Stimulated activated CD8-positive, alpha-beta memory T cell treated with anti-CD3 and anti-CD28 coated beads, Interleukin-15, amount 100 ng/mL, for 48 hours (primary cell): ENCODE measurements at places on chromosomes 5 and 9.

- no peak for DNase-seq
Measured at GRCh38 chr5:10652151-10652550, 88.3 kb downstream of the ANKRD33B start.

GRCh38 chr9:7145361-7146069 is 387.7 kb downstream of the KDM4C start:
- no peak for DNase-seq

- DNase-seq: no peak
Measured at GRCh38 chr9:101999441-101999840, 261.0 kb upstream of the GRIN3A start.

DNA sequence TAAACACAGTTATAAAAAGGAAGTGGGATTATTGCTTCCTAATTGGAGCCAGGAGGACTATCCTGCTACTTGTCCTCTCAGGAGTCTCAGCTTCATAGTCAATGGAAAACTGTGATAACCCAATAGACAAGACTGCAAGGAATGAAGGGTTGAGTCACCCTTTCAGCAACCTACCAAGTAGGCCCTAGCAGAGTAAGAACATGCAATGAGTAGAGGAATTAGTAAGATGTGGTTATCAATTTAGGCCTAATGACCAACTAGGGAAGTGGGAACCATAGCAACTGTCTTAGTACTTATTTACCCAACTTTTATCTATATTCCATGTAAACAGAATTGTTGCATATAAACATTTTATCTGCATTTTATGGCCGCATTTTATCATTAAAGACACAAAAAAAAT is 310.1 kb downstream of the RFX3 start:
- DNase-seq: no peak

DNA sequence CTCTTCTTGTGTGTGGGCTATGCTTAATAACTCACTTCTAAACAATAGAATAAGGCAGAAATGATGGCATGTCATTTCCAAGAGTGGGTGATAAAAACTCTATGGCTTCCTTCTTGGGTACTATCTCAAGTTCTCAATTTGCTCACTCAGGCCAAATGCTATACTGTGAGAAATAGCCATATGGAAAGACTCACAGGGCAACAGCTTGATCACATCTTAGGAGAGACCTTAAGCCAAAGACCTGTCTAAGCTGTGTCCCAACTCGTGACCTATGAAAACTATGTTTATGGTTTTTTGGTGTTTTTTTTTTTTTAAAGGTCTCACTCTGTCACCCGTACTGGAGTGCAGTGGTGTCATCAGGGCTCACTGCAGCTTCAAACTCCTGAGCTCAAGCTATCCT is 2.1 kb upstream of the UIMC1 start:
- DNase-seq: no peak

GRCh38 chr5:108818613-108819272 is 71.0 kb downstream of the FER start:
- no peak for DNase-seq

DNA sequence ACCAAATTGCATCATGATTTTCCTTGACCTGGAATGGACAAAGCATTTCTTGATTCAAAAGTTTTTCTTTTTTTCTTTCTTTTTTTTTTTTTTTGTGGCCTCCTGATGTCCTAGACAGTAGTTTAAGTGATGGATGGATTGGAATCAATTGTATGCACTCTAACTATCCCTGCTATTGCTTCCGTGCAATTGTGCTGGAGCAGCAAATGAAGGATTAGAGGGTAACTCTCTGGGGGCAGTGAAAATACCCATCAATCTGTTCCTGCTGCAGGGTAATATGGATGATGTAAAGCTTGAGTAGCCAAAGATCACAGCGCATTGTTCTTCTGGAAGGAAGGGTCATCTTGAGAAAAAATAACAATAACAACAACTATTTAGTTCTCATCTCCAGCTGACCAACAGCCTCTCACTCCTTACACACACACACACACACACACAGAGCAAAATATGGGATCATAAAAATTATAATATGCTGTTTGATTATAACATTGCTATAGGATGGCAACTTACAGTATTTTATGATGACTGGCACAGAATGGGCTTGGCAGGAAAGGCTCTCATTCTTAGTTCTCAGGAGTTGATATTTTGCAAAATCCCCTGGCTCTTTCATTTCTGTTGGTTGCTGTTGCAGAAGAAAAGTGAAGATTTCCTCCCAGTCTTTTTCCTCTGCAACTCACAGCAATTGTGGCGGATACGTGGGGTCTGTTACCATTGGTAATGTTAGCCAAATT is 160.9 kb upstream of the DMAC1 start:
- no peak for DNase-seq

DNA sequence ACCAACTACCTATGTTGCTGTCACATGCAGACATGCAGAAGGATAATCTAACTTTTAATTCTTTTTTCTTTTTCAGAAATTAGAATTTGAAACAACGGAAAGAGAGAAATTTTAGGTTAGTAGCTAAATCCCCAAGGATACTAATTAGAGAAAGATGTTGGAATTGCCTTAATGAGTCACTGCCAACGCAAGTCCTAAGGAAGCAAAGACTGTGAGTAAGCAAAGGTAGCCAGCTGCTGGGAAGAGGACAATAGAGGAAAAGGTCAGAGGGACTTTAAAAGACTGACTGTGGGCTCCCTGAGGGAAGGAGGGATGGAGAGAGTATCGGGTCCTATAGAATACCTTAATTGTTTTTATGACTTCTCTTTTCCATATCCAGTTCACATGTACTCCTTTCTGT is 461.9 kb upstream of the PAPPA start:
- no peak for DNase-seq

DNA sequence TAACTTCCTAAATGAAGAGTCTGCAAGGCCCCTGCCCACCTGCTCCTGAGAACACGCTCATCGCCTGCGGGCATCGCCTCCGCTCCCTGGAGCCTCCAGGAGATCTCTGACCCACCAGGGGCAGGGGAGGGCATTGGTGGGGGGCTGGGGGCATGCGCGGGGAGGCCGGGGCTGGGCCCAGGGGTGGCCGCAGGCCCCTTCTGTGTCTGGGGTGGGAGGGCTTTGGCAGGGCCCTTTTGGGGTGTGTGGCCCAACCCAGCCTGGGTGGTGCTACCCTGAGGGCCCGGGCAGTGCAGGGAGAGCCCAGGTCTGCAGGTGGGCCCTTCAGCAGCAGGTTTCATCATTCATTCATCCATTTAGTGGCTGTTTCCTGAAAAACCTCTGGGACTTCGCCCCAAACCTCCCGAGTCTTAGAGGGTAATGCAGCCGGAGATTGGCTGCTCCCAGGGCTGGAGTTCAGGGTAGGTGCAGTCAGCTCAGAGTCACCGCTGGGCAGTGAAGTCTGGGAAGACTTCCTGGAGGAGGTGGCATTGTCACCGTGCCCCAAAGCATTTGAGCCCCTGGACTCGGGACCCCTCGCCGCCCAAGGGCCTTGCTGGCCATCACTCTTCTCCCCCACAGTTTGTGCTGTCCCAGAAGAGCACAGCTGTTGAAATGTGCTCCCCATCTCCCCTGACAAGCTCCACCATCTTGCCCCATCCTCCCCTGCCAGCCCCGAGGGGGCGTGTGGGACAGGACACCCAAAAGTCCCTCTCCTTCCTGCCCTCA is 255.1 kb downstream of the PARP8 start:
- no peak for DNase-seq
